ENCODE measurements at places on chromosomes 5 and 9.

DNA sequence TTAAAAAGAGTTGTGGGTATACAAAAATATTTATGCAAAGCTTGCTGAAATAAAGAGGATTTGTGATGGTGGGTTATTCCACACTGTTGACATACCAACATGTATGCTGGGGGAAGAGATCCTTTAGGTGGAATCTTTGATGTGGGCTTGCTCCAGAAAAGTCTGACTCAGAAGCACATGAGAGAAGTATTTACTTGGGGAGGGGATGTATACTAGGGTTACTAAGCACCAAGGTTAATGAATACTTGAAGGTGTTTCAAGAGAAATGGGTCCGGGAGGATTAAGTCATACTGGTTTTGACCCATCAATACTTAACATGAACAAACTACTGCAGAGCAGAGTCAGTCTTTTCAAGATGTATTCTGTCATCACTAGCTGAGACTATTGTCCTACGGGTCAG is 316.4 kb upstream of the GRIN3A start:
- DNase-seq, result no peak

GRCh38 chr9:106737516-106737915 is 125.5 kb upstream of the ZNF462 start:
- DNase-seq, result no peak

DNA sequence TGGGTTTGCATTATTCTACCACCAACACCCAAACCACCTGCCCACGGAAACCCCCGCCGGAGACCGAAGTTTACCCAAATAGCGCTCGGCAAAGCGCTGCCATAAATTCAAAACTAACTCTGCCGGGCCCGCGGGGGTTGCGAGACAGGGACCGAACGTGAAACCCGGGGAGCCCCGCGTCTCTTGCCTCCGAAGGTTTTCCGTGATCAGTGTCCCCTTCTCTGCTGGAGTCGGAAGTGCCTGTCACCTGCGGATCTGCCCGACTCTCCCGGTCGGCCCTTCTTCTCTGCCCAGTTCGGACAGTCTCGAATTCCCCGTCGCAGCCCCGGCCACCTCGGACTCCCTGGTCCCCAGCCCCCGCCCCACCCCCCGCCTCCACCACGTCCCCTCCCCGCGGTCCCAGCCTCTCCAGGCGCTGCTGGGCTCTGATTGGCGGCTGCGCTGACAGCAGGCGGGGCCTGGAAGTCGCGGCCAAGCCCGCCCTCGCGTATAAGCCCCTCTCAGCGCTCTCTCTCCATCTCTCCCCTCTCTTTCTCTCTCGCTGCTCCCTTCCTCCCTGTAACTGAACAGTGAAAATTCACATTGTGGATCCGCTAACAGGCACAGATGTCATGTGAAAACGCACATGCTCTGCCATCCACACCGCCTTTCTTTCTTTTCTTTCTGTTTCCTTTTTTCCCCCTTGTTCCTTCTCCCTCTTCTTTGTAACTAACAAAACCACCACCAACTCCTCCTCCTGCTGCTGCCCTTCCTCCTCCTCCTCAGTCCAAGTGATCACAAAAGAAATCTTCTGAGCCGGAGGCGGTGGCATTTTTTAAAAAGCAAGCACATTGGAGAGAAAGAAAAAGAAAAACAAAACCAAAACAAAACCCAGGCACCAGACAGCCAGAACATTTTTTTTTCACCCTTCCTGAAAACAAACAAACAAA is at the start of gene RORB:
Gene RORB (plus strand): TSS at position 517 of the 929 bp plus-strand sequence. CDS start 642 bp downstream, outside the sequence.
- DNase-seq, result no peak

GRCh38 chr5:94847019-94847418 is 228.6 kb downstream of the SLF1 start:
- no peak for DNase-seq

DNA sequence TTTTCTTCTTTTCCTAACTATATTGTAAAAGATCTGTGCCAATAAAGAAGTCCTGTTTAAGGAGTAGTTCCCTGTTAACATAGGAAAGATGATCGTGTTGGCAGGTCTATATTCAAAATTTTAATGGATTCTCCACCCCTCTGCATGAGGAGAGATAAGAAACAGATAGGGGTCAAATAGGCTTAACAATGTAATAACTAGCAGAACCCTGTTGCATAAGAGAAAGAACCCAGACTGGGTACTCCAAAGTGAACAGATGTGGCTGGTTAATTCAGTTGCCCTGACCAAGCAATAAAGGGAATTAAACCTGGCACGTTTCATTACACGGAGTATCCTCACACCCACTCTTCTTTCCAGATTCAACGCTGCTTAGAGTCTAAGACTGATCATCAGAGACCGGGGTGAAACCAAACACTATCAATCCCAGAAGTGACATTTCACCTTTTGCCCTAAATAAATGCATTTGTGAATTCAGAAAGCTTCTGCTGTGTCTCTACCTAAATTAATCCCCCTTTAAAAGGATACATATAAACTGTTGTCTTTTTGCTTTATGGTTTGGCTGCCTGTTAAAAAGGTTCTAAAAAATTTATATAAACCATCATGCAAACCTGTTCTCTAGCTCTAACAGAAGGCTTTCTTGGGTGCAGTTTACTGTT is 1276.9 kb upstream of the WWC1 start:
- no peak for DNase-seq

DNA sequence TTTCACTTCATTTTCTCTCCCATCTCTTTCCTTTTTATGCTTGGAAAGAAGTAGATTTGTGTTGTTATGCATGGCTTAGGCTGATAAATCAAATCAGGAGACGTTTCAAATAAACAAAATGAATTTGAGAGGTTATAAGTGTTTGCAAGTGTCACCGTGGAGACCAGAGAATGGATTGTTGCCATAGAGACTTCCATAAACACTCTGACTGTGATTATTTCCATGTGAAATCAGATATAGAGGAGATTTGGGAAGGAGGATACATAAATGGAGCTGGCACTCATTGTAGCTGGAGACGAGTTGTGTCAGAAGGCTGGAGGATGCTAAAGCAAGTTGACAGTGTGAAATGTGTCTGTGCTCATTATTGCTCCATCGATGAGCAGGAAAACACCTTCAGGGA is 84.2 kb upstream of the PCSK1 start:
- no peak for DNase-seq

- no peak for DNase-seq
Observed at GRCh38 chr5:166341740-166342337, 1949.6 kb upstream of the WWC1 start.

DNA sequence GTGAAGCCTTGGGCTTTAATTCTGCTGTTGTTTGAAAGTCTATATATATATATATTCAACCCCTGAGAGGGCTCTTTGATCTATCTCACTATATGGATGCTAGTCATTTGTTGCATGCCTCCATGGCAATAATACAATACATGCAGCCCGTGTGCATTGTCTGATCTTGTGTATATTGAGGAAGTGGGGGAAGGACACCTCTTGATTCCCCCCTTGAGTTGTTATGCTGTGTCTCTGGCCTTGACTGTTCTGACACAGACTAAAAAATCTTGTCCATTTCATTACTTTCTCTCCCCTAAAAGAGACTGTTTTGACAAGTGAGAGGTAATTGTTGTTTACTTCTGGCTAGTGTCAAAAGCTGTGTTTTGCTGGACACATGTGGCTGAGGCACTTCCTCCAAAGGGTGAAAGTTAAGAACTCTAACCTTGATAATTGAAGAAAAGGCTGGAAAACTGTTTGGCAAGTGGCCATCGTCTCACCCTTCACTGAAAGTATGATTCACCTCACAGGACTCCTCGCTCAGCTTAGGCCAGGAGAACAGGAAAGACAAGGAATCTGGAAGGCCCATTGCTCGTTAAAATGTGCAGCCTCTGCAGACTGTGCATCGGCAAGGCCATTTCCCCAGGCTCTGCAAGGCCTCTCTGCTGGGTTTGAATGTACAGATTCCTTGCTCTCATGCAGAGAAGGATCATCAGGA is 304.0 kb downstream of the PRELID2 start:
- DNase-seq, result no peak

GRCh38 chr5:77379558-77380061 is 112.5 kb downstream of the WDR41 start:
- peak; percentile 8 for DNase-seq

- DNase-seq, result no peak
Observed at GRCh38 chr5:175860531-175861045, 10.8 kb upstream of the CPLX2 start.

DNA sequence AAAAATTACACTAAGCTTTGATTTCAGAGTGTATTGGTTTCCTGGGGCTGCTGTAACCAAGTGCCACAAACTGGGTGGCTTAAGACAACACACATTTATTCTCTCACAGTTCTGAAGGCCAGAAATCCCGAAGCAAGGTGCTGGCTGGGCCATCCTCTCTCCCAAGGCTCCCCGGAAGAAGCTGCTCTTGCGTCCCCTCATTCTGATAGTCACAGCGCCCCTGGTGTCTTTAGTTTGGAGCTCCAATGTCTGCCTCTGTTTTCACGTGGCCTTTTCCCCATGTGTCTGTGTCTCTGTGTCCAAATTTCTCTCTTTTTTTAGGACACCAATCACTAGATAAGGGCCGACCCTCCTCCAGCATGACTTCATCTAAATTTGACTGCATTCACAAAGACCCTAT is 56.7 kb downstream of the ROPN1L start:
- no peak for DNase-seq

- no peak for DNase-seq
Observed at GRCh38 chr5:154373729-154374179, 72.0 kb upstream of the SAP30L start.

- no peak for DNase-seq
Observed at GRCh38 chr5:159458217-159458711, 128.0 kb upstream of the IL12B start.

DNA sequence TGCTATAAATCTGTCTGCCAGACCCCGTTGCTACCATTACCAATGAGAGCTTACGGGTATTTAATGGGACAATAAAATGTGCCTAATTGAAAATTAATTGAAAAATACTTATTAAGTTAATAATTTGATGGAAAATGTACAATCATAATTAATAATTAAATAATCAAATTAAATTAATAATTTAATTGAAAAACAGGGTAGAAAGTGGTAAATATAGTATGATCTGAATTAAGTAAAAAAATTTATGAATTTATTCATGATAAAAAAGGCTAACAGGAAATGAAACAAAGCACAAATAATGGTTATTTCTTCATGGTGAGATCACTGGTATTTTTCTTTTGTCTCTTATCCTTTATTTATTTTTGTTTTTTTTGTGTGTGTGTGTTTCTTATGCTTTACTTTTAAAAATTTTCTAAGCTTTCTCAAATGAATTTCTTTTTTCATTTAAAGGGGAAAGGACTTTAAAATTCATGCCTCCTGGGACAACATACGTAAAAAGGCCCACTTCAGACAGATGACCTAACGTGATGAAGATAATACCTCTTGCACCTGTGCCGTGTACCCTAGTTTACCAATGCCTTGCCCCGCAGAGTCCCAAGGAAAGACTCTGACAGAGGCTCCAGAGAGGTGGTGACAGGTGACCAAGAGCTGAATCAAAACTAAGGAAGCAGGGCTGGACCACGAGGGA is 24.0 kb upstream of the RXRA start:
- no peak for DNase-seq

DNA sequence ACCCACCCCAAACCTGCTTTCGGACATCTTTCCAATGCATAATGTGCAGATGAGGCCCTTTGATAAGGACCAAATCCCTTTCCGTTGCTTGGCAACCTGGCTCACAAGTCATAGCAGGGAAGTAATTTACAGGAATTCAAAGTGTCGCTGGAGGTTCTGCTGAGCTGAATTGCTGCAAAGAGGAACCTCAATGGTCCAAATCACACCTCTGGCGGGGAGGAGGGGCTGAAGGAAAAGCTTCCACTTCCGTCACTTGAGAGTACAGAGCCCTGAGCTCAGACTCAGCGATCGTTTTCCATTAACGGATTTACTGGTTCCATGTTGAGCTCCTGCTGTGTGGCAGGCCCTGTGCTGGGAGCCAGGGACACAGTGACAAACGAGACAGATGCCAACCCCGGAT is 99.3 kb downstream of the KCNIP1 start:
- no peak for DNase-seq

- no peak for DNase-seq
Observed at GRCh38 chr5:57441557-57441956, 41.1 kb downstream of the ACTBL2 start.

DNA sequence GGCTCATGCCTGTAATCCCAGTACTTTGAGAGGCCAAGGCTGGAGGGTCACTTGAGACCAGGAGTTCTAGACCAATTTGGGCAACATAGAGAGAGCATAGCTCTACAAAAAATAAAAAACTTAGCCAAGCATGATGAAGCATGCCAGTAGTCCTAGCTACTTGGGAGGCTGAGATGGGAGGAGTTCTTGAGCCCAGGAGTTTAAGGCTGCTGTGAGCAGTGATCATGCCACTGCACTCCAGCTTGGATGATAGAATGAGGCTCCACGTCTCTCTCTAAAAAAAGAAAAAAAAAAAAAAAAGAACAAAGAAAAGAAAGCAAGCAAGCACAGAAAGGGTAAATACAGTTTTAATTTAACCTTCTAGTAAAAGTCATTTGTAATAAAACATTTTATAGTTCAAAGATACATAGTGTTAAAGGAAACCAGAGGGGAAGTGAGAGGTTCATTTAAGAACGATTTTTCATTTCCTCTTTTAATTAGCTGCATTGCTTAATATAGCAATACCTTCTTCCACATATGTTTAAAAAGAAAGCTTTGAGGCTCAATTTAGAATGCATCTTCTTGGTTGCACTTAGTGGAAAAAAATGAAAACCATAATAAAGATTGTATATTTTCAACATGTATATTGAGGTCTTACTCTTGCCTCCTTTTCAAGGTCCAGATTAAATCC is 14.9 kb downstream of the GAPT start:
- no peak for DNase-seq

GRCh38 chr5:170508036-170508435 is 4.2 kb downstream of the KCNIP1 start:
- no peak for DNase-seq

DNA sequence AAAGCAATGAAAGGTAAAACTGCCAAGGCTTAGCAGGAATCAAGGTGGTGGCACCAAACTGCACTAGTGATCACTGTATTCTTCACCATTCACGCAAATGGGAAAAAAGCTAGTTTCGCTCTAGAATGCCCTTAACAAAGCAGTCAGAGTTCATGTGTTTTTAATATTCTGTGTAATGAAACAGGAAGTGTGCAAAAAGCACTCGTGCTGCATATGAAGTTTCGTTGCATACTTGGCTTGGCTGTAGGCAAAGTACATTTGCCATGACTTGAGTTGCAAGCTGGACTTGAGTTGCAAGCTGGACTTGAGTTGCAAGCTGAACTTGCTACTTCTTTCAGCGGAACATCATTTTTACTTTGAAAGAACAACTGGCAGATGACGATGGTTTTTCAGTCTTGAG is 55.4 kb downstream of the FOXI1 start:
- DNase-seq, result no peak

GRCh38 chr5:138240650-138241385 is 27.7 kb upstream of the CDC23 start:
- DNase-seq, result no peak

- no peak for DNase-seq
Observed at GRCh38 chr5:33332804-33333203, 108.0 kb upstream of the TARS1 start.

- DNase-seq, result no peak
Observed at GRCh38 chr9:83153030-83153429, 90.1 kb upstream of the RASEF start.

- no peak for DNase-seq
Observed at GRCh38 chr5:115978779-115979178, 16.5 kb downstream of the LVRN start.

- peak; percentile 32 for DNase-seq
Observed at GRCh38 chr9:71769175-71770161, 1.2 kb upstream of the CEMIP2 start.

Measured in stimulated activated CD8-positive, alpha-beta memory T cell treated with anti-CD3 and anti-CD28 coated beads, Interleukin-7, amount 100 ng/mL, for 24 hours (primary cell).